ENCODE measurements at places on chromosomes 6 and 20.

- DNase-seq, result no peak
These were observed 535.0 kb downstream of the RFPL4B start for GRCh38 chr6:112881828-112882780.

DNA sequence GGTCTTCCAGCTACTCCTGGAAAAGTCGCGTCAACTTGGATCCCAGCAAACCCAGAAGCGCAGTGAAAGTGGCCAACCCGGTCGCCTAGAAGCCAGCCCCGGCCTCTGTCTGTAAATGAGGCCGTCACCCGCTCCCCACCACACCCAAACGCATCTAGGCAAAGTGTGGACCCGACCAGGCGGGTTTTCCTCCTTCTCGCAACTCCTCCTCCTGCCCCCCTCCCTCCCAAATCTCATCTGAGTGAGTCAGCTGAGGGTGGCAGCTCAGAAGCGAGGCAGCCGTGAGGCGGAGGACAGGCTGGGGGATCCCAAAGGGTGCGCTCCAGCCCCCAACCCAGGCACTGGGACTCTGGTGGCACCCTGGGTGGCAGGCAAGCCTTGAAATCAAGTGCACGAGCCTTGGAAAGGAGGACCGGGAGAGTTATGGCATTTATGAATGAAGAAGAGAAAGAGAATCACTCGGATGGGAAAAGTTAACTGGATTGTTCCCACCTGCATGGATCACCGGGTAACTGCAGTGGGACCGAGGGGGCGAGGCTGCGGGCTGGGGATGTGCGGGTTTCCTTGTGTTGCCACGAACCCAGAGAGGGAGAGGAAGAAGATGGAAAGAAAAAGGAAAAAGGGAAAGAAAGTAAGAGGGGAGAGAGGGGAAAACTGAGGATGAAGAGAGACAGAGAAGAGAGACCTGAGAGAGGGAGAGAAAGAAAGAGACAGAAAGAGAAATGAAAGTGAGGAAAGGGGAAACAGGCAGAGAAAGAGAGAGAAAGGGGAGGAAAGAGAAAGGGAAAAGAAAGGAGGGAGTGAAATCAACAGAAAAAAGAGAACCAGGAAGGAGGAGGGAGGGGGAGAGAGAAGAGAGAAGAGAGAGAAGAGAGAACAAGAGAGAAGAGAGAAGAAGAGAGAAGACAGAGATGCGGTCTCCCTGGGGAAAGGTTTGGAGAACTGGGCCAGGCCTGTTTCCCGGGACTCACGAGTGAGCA is at the start of gene APCDD1L:
APCDD1L (minus strand) TSS at position 167 of the 980 bp plus-strand sequence. CDS start 692 bp downstream, outside the sequence.
- DNase-seq, result no peak

- DNase-seq, result no peak
These were observed 1.7 kb upstream of the CD24 start for GRCh38 chr6:106976270-106976669.

DNA sequence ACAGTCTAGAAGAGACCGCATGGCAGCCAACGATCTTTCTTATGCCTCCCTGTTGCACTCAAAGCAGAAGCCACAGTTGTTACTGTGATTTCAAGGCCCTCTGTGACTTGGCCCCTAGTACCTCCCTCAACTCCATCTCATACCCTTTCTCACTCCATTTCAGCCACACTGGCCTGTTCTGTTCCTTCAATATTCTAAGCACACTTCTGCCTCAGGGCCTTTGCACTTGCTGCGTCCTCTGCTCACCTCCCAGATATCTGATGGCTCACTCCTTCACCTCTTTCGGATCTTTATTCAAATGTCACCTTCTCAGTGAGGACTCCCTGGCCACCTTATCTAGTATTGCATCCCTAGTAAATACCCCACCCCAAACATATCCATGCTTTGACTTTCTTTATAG is 29.4 kb upstream of the CCN6 start:
- no peak for DNase-seq

- DNase-seq, result no peak
These were observed 33.6 kb upstream of the ID4 start for GRCh38 chr6:19803331-19804204.

GRCh38 chr6:15489261-15489962 is 173.4 kb downstream of the DTNBP1 start:
- DNase-seq, result no peak

GRCh38 chr20:2022163-2022562 is 28.3 kb upstream of the PDYN start:
- DNase-seq, result no peak

- no peak for DNase-seq
These were observed 35.3 kb upstream of the KCNB1 start for GRCh38 chr20:49517805-49518100.

- no peak for DNase-seq
These were observed 110.0 kb upstream of the SYNDIG1 start for GRCh38 chr20:24359321-24360027.

DNA sequence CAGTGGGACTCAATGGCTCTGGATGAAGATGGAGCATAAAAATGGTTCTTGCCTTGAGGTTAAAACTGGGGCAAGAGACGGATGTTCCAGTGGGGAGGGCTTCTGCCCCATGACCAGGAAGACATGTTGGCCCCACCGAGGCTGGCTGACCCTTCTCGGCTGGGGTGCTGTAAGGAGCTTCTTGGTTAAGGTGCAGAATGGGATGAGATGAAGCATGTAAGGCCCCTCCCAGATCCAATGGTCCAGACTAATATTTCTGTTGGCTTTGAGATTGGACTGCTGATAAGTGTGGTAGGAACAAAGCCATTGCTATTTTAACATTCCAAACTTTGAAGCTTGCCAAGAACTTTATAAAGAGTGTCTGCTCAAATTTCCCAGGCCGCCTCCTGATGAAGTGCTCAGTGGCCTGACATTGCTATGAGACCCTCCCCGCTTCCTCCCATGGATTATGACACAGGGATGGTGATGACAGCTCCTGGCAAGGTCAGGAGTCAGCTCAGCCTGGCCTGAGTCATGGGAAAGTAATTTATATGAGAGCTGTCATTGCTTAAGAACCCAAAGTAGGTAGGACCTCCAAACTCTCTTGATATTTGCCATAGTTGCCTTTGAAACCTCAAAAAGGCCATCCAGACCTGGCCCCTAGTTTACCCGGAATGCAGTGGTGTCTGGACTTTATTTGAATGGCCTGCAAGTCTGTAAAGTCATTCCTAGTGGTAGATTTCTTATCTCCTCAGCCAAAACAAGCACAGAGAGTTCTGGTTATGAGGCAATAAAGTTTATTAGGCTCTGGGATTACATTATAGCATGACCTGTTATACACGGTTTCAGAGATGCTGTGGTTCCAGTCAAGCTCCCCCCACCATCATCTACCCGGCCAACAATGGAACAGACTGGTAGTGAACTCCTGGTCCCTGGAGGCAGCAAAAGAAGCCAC is 55.2 kb downstream of the TGM2 start:
- no peak for DNase-seq

GRCh38 chr20:21356386-21356785 is 40.9 kb downstream of the NKX2-4 start:
- no peak for DNase-seq

GRCh38 chr20:52959125-52959524 is 13.0 kb upstream of the TSHZ2 start:
- no peak for DNase-seq

DNA sequence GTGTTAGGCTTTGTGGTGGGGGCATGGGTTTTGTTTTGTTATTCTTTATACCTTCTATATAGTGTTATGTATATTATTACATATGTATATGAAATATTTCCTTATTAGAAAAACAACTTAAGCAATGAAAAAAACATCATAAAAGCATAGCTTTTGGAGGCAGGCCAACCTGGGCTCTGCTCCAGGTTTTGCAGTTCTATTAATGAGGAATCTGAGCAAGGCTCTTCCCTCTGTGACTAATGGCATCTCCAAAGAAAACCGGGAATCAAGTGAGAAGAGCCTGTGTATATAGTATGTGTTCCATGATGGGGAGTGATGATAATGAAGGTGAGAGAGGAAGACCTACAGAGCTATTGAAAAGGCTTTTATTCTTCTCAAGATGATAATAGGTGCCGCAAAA is 291.1 kb downstream of the CLIC5 start:
- DNase-seq, result no peak

- no peak for DNase-seq
These were observed 10.5 kb downstream of the DDRGK1 start for GRCh38 chr20:3193806-3194616.

GRCh38 chr6:21447987-21448386 is 145.6 kb upstream of the SOX4 start:
- DNase-seq, result no peak

GRCh38 chr6:115948751-115949150 is 111.9 kb downstream of the FRK start:
- DNase-seq, result no peak

DNA sequence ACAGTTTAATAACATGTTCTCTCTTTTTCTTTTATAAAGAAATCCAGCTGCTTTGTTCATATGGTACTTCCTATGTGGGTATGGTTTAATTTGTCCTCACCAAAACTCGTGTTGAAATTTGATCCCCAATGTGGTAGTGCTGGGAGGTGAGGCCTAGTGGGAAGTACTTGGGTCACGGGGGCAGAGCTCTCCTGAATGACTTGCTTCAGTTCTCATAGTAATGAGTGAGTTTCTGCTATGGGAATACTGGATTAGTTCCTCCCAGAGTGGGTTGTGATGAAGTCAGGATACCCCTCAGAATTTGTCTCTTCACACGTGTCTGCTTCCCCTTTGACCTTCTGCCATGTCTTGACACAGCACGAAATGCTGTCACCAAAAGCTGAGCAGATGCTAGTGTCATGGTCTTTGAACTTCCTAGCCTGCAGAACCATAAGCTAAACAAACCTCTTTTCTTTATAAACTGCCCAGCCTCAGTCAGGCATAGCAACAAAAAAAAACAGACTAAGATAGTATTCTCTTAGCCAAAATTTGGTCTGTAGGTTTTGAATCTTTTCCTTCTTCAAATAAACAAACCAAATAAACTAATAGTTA is 87.8 kb upstream of the HS3ST5 start:
- no peak for DNase-seq

DNA sequence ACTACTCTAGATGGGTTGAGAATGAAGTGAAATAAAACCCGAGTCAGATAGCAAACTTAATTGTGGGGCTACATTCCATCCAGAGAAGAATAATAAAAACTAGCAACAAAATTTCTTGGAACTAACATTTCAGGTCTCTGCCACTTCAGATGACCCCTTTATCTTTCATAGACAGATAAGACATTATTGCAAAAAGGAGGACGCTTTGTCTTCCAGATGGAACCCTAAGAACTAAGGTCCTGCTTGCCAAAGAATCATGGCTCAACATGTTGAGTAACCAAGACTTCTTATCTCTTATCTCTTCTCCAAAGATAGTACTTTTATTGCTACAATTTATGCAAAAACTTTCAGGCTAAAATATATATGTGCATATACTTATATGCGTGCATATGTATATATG is 221.1 kb upstream of the PREP start:
- DNase-seq, result no peak

DNA sequence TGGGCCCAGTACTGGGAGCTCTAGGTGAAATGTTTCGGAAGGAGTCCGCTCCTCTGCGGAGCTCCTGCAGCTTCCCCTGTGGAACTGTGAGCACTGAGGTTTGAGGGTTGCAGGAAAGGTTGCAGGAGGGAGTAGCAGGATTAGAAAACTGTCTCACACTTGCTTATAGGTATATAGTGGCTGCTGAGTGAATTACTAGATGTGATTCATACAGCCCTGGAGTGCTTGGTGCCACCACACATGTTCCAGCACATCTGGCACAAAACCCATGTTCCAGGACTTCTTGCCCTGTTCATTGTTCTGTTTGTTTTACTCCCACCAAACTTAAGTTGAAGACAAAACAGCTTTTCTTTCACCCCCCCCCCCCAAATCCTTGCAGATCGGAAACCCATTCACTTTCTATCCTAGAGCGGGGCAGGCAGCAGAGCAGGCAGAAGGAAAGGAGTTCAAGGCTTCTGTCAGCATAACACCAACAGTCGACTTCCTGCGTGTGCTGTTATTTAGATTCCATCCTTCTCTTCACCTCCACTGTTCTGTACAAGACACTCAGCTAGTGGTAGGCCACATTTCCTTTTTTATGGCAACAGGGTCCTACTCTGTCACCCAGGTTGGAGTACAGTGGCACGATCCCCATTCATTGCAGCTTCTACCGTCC is 669 bp upstream of the PEX6 start:
- DNase-seq, result peak; percentile 8

GRCh38 chr6:74611220-74611619 is 594.6 kb downstream of the COL12A1 start:
- no peak for DNase-seq

DNA sequence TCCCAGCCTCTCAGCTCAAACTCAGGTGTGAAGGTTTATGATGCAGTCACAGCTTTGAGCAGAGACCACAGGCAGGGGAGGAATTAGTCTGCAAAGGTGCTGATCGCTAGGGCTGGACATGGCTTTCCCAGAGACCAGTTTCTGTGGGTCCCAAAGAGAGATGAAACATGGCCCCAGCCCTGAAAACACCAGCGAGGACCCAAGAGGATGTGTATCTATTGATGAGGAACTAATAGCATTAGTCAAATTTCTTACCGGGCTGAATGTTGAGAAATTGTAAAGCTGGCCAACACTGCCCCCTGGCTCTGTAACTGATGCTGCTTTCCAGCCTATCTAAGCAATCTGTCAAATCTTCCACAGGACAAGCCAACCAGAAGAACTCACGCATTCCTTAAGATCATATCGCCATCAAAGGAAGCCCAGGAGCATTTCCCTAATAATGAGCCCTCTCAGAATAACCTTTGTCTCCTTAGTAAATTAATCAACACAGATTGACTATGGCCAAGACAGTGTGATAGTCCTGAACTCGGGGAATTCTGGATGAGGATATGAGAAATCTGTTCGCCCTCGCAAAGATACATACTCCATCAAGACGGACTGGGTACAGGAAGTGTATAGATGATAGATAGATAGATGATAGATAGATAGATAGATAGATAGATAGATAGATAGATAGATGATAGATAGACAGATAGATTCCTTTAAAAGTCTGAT is 7.8 kb upstream of the ACSS1 start:
- peak; percentile 76 for DNase-seq

- DNase-seq, result no peak
These were observed 145.1 kb upstream of the ZNF184 start for GRCh38 chr6:27617700-27618689.

DNA sequence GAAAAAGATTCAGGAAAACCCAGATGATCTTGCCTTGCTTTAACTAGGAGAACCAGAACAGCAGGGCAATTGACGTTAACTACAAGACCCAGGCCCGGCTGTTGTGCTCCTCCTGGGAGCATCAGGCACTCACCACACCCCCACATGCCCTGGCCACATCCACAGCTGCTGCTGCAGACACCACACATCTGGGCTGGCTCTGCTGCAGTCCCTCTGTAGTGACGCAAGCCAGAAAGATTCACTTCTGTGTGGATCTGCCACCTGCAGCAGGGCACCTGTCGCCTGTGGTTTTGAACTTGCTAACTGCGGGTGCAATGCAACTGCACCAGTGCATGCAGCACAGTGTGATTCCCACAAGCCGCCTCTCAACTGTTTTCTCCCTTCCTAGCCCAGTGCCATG is 228.8 kb downstream of the SYNDIG1 start:
- DNase-seq, result no peak
